ENCODE measurements at places on chromosomes 2 and 18. TPM values are rescaled to one million over a fixed set of nuclear protein-coding genes. Genes with fewer than 3 reads are reported as not detected.

The LBX2 gene
- total RNA-seq, result not detected

The CD302 gene
- 0.12 TPM for total RNA-seq

The PRKAG3 gene
- not detected for total RNA-seq

The FBXO15 gene
- total RNA-seq, result 0.79 TPM

The SMC6 gene
- total RNA-seq, result 24.7 TPM

The IL1F10 gene
- total RNA-seq, result not detected

The DTNA gene
- not detected for total RNA-seq

The CCBE1 gene
- total RNA-seq, result 23.8 TPM

The LYG1 gene
- total RNA-seq, result 1.2 TPM

The NT5DC4 gene
- not detected for total RNA-seq

The MTA3 gene
- total RNA-seq, result 41.4 TPM

The DYSF gene
- 2.0 TPM for total RNA-seq

The GAL3ST2 gene
- 0.37 TPM for total RNA-seq

The ELOA2 gene
- not detected for total RNA-seq

The MFSD6 gene
- 19.7 TPM for total RNA-seq

The MLPH gene
- total RNA-seq, result 27.1 TPM

The COL3A1 gene
- total RNA-seq, result not detected

The PCARE gene
- not detected for total RNA-seq

The HOXD8 gene
- not detected for total RNA-seq

The IL36RN gene
- not detected for total RNA-seq

The C2orf66 gene
- total RNA-seq, result 0.98 TPM

The ATP6V1C2 gene
- 0.19 TPM for total RNA-seq

The SERPINB7 gene
- total RNA-seq, result 2.6 TPM

The ITPRIPL1 gene
- not detected for total RNA-seq

The KIAA2012 gene
- total RNA-seq, result not detected

The LOXHD1 gene
- not detected for total RNA-seq

The ST6GAL2 gene
- 0.34 TPM for total RNA-seq

The KCNIP3 gene
- 15.6 TPM for total RNA-seq

The NEU4 gene
- total RNA-seq, result not detected

The CHCHD5 gene
- total RNA-seq, result 56.1 TPM

The TMEM169 gene
- total RNA-seq, result 0.35 TPM

The TEKT4 gene
- total RNA-seq, result not detected

The CTAGE1 gene
- not detected for total RNA-seq

The CD8B2 gene
- not detected for total RNA-seq

The ADRA2B gene
- not detected for total RNA-seq

The SP140L gene
- 33.2 TPM for total RNA-seq

The POTEJ gene
- total RNA-seq, result not detected

The MZT2B gene
- total RNA-seq, result 427 TPM

The B3GNT7 gene
- not detected for total RNA-seq

The EVX2 gene
- not detected for total RNA-seq
